ENCODE measurements at places on chromosomes 6 and 20. TPM values are rescaled to one million over a fixed set of nuclear protein-coding genes. Genes with fewer than 3 reads are reported as not detected.

GPX5 gene
- total RNA-seq = not detected

CRISP3 gene
- not detected for total RNA-seq

KIFC1 gene
- total RNA-seq = 74.1 TPM

DEFB124 gene
- total RNA-seq = not detected

OVOL2 gene
- total RNA-seq = not detected

ZC2HC1B gene
- not detected for total RNA-seq

MEI4 gene
- not detected for total RNA-seq

TAB2 gene
- 55.5 TPM for total RNA-seq

TSPO2 gene
- total RNA-seq = not detected

Data from activated naive CD8-positive, alpha-beta T cell treated with anti-CD3 and anti-CD28 coated beads for 36 hours (primary cell).